Nucleus accumbens (tissue), 56 donors: ENCODE measurements at places on chromosomes 12 and 14.

DNA sequence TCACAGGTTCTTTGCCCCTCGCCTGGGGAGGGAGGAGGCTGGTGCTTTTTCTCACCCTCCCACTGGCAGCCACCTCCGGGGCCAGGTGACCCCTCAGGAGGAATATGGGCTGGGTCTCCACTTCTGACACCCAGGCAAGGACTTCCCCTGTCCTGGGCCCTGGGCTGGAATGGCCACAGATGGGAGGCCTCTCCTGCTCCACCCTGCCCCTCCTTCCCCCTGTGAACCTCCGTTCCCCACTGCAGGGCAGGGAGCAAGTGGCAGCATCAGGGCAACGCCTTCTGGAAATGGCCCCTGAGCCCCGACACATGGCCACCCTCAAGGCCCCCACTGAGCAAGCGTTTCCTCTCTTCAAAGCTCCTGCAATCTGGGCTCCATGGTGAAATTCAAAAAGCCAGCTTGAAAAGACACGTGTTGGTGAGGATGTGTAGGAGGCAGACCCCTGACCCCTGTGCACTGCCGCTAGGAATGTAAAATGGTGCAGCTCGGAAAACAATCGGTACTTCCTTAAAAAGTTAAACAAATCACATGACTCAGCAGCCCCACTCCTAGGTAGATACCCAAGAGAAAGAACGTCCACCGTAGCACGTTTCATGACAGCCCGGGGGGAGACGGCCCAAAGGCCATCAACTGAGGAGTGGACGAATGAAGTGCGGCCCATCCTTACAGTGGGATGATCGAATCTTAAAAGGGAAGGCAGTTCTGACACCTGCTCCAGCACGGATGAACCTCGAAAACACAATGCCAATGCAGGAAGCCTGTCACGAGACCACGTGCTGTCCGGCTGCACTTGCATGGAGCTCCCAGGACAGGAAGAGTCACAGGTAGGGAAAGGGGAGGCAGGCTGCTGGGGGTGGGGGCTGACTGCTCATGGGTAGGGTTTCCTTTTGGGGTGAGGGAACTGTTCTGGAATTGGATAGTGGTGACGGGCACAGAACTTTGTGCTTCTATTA, 11.5 kb downstream of the XRCC3 start:
- DNase-seq: no peak

DNA sequence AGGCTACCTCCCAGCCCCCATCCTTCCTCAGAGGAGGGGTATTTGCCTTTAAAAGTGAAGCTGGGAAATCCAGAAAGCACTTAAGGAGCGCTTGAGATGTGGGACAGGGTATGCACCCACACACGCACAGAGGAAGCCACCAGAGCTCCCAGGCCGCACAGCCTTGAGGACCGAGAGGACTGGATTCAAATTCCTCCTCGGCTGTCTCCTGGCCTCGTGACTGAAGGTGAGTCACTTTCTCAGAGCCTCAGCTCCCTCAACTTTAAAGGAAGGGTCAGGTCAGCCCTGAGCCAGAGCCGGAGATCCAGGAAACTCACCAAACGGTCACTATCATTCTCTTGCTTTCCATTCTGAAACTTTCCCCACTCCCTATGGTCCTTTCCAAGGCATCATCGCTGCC, 37.6 kb downstream of the BCL11B start:
- no peak for DNase-seq

- no peak for DNase-seq
Observed at GRCh38 chr12:117100851-117101673, 1.8 kb upstream of the TESC start.

DNA sequence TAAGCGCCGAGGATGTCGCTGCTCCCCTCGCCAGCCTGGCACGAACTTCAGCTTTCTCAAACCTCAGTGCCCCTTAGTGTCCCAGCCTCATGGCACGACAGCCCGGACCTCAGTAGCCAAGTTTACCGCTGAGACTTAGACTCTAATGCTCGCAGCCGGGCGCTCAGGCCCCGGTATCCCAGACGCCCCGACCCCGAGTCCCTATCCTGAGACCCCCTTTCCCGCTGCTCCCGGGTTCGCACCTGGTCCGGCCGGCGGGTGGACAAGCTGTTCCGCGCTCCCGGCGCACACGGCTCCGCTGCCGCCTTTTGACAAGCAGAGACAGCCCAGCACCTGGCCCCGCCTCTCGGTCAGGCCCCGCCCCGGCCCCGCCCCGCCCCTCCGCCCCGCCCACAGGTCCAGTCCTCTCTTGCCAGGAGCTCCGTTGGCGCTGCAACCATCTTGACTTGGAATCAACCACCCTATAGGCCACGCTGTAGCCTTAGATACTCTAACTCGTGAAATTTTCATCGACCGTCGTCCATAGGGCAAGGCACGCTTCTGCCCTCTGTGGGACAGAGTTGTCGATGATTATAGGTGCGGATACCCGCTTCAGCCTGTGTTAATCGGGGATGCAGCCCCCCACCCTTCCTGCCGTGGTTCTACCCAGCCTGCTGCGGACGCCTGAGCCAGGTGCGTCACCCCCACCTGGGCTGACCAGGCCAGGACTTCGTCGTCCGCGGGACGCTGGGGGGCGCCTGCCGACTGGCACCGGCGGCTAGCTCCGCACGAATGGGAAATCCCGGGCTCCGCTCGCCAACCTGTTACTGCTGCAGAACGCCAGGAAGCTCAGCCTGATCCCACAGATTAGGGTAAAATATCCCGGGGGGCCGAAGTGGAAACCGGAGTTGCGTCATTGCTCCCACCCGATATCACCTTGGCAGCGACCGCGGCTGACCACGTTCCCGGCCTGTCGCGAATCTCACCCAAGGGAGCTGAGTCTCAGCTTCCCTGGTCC, at the start of gene VDR:
TSS of gene VDR (minus strand) at position 282 of the 997 bp plus-strand sequence. CDS start 25,881 bp downstream, outside the sequence.
- peak; percentile 37 for DNase-seq

GRCh38 chr12:57765003-57765697, 1.7 kb downstream of the CYP27B1 start:
- DNase-seq: no peak

GRCh38 chr12:109538191-109538863, 35.0 kb downstream of the MMAB start:
- no peak for DNase-seq

GRCh38 chr14:92731622-92732115, 16.8 kb downstream of the LGMN start:
- no peak for DNase-seq

DNA sequence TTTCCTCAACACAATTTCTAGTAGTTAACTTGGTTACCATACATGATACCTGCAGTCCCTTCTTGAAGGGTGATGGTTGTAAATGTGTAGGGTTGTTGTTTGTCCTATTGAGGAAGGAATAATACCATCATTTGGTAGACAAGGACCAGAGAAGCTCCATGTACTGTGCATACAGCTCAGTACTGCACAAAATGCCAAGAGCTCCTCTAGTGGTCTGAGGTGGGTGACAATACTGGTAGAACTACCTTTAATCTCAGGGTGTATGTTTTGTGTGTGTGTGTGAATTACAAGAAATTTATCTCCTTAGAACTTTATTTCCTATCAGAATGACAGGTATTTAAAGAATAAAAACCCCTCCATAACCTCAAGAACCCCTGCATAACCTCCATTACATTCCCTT, 575.3 kb downstream of the TMTC2 start:
- DNase-seq: no peak

- no peak for DNase-seq
Observed at GRCh38 chr12:27158297-27158696, 75.9 kb upstream of the C12orf71 start.

- DNase-seq: no peak
Observed at GRCh38 chr14:68468437-68469207, 324.2 kb downstream of the ZFP36L1 start.

GRCh38 chr12:8449355-8449859, 6.4 kb upstream of the CLEC6A start:
- no peak for DNase-seq

- no peak for DNase-seq
Observed at GRCh38 chr12:10130042-10130441, at the start of gene CLEC7A. Gene CLEC7A, minus strand, starts transcription at chr12:10130199. Its CDS starts 117 bp downstream, at chr12:10130082.

GRCh38 chr14:101736071-101736470, 25.4 kb upstream of the PPP2R5C start:
- DNase-seq: no peak

- DNase-seq: no peak
Observed at GRCh38 chr14:53376064-53376463, 222.9 kb upstream of the DDHD1 start.

DNA sequence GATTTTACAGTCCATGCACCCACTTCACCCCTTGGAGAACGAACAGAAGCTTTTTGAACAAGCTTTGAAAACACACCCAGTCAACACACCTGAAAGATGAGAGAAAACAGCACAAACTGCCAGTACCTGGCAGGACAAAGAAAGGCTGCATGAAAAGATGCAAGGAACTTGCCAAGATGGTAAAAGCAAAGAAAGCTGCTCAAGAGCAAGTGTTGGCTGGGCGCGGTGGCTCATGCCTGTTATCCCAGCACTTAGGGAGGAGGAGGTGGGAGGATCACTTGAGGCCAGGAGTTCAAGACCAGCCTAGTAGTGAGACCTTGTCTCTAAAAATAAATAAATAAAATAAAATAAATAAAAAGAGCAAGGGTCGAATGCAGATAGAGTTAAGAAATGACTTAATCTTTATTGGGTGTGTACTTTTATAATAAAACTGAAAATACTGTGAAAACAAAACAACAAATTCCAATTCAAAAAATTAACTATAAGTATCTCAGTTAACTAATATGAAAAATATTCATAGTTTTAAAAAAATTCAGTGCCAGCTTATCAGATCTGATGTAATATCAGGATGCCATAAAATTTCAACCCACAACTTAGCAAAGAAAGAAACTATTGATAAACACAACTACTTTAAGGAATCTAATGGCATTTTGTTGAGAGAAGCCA, 59.2 kb downstream of the HECTD4 start:
- DNase-seq: no peak

- DNase-seq: no peak
Observed at GRCh38 chr12:108305991-108306501, 33.1 kb downstream of the CMKLR1 start.

- no peak for DNase-seq
Observed at GRCh38 chr14:101078170-101078891, 174.8 kb upstream of the RTL1 start.

DNA sequence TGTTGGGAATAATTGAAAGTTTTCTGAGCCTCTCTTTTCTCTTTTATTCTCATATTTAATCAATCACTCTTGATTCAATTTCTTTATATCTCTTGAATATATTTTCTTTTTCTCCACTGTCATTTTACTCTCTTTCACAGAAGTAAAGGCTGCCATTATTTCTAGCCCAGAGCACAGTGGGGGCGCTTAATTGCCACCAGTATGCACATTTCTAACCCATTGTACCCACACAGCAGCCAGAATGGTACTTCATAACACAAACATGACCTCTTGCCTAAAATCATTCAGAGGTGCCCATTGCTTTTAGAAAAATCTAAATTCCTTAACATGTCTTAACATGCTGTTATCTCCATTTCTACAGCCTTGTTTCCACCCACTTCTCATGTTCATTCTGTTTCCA, 190.2 kb upstream of the LMO3 start:
- no peak for DNase-seq

DNA sequence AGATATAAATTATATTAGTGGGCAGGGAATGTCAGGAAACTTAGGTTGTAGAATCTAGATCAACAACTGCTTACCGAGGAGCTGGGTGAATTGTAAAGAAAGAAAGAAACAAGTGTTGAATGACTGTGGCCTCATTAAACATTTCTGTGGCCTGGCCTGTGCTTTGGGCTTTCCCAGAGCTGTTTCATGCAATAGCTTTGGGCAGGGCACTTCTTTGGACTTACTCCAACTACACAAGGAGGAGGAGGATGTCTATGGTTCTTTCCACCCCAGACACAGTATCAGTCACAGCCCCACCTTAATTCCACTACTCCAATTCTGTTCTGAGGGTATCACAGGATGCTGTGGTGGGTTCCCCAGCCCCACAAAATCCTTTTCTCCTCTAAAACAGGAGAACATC, 38.0 kb downstream of the DPF3 start:
- DNase-seq: no peak

- DNase-seq: no peak
Observed at GRCh38 chr12:112615196-112615595, 176.4 kb upstream of the RPH3A start.

DNA sequence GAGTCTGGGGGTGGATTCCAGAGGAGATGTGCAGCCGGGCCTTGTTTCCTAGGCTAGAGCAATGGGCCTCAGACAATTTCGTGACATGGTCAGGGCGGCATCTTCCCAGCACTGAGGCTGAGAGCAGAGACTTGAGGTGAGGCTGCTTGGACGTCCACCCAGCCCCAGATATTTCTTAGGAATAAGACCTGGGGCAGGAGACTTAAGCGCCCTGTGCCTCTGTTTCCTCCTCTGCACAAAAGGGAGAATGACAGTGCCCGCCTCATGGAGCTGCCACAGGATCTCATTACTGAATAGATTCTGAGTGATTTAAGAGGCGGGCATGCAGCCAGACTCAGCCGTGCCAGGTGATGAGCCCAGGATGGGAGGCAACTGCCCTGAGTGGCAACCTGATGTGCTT, 297.9 kb upstream of the SFSWAP start:
- DNase-seq: no peak

DNA sequence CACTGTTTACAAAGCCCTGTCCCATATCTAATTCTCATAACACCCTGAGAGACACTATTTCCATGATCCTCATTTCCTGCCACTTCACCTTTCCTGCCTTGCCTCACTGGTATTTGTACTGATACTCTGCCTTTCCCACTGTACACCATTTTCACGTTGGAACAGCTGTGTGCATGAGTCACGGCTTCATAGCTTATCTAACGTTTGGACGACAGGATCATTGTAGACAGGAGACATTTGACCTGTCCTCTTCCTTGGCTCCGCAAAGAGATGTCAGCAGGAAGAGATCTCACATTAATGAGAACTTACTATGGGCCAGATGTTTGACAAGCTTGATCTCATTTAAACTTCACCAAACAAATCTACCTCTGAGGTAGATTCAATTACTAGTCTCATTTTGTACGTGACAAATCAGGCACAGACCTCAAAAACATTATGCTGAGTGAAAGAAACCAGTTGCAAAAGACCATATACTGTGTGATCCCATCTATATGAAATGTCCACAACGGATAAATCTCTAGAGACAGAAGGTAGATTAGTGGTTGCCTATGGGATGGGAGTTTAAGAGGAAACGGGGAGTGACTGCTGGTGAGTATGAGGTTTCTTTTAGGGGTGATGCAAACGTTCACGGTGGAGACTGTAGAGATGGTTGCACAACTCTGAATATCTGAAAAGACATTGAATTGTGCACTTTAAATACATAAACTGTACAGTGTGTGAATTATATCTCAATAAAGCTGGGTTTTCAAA, 71.2 kb downstream of the KCNK13 start:
- DNase-seq: no peak
